ENCODE measurements at places on chromosomes 4 and X.

DNA sequence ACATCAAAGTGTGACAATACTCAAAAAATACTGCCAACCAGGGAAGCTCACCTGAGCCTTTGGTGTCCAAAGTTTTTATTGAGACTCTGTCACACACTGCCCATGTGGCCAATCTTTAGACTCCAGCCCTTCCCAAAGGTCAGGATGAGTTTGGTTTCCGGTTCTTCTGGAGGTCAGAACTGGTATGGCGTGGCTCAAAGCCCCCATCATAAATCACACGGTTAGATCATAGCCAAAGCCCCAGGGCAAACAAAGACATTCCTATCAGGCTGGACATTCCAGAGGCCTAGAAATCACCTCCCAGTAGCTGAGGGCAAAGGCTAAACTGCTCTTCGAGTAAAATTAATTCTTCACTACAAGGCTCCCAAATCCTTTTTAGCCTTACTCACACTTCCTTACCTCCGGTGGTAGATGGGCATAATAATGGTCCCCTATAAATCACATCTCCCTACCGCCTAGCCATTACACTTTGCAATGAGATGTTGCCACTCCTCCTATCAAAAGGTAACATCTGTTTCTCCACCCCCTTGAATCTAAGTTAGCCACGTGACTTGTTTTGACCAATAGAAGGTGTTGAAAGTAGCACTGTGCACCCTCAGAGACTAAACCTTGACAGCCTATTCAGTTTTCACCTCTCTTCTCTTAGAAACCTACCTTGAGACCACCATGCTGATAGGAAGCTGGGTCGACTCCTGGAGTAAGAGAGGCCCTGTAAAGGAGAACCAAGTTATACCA is 137.8 kb upstream of the DUSP21 start:
- no peak for DNase-seq

GRCh38 chr4:186081202-186081807 is 12.3 kb downstream of the TLR3 start:
- DNase-seq: no peak

- no peak for DNase-seq
These were observed 32.6 kb downstream of the ABHD18 start for GRCh38 chr4:127997534-127998388.

GRCh38 chr4:181051931-181052330 is 1191.3 kb upstream of the TENM3 start:
- DNase-seq: no peak
